ENCODE measurements at places on chromosomes 5 and 9. TPM values are rescaled to one million over a fixed set of nuclear protein-coding genes. Genes with fewer than 3 reads are reported as not detected.

Gene CCDC127
- 3.2 TPM for polyA plus RNA-seq

Gene ABITRAM
- polyA plus RNA-seq = 12.7 TPM

Gene CCDC183
- 0.58 TPM for polyA plus RNA-seq

Gene AK8
- not detected for polyA plus RNA-seq

Gene SLC6A18
- not detected for polyA plus RNA-seq

GRCh38 chr9:120723565-120723964, 9.3 kb upstream of the MEGF9 start:
- no peaks in the 10 kb centered on the region for H3K4me1 ChIP-seq
- H3K36me3 ChIP-seq = no peaks in the 10 kb centered on the region
- no peak overlapping the region for H3K4me3 ChIP-seq
- DNase-seq = no peak
- no peak overlapping the region for H3K27ac ChIP-seq

- DNase-seq = no peak
- H3K27ac ChIP-seq = no peak overlapping the region
- H3K36me3 ChIP-seq = no peaks in the 10 kb centered on the region
- H3K4me3 ChIP-seq = no peak overlapping the region
- H3K27me3 ChIP-seq = peaks cover 3% of the 10 kb centered on the region
Measured at GRCh38 chr5:179954434-179954833, 46.7 kb upstream of the TBC1D9B start.

DNA sequence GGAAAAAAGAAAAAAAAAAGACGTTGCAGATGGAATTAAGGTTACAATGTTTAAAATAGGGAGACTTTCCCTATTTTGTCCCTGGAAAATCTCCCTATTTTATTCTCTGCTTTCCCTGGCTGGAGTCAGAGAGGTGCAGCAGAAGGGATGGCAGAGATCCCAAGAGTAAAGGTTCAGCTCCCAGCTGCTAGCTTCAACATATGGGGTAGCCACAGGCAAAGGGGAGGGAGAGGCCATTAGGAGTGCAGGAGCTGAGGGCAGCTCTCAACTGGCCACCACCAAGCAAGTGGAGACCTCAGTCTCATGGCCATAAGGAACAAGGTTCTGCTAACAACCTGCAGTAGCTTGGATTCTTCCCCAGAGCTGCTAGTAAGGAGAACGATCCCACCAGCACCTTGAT, 367.0 kb upstream of the DAP start:
- no peaks in the 10 kb centered on the region for H3K27me3 ChIP-seq
- DNase-seq = no peak
- H3K4me3 ChIP-seq = no peak overlapping the region
- H3K27ac ChIP-seq = no peak overlapping the region

- H3K4me3 ChIP-seq = no peak overlapping the region
- H3K27me3 ChIP-seq = no peaks in the 10 kb centered on the region
- no peak overlapping the region for H3K27ac ChIP-seq
- no peaks in the 10 kb centered on the region for H3K4me1 ChIP-seq
- H3K36me3 ChIP-seq = peaks cover 18% of the 10 kb centered on the region
Measured at GRCh38 chr9:20981486-20981885, 50.0 kb downstream of the HACD4 start.

DNA sequence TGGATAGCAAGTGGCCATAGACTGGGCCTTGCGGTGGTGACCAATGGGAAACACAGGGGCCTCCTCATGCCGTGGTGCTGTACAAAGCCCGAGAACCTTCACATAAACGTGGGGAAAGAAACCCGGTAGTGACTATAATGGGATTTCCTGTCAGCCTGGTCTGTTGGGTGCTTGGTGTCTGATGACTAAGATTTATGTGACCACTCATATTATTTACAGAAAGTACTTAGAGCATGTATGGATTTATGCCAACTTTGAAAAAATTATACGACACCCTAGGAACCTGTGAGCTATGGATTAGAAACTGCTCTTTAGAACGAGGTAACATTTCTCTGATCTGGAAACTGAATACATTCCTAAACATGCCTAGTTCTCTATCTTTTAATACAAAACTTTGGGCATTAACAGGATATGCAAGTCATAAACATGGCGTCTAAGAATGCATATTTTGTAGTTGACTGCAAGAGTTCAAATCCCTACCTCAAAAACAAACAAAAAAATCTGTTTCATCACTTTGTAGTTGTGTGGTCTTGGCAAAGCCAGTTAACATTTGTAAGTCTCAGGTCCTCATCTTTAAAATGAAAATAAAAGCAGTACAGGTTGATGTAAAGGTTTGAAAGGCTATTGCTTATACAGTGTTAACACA, 85.4 kb downstream of the TMEM167A start:
- no peak for DNase-seq
- no peaks in the 10 kb centered on the region for H3K27me3 ChIP-seq
- no peak overlapping the region for H3K4me3 ChIP-seq
- no peaks in the 10 kb centered on the region for H3K4me1 ChIP-seq
- no peaks in the 10 kb centered on the region for H3K36me3 ChIP-seq

DNA sequence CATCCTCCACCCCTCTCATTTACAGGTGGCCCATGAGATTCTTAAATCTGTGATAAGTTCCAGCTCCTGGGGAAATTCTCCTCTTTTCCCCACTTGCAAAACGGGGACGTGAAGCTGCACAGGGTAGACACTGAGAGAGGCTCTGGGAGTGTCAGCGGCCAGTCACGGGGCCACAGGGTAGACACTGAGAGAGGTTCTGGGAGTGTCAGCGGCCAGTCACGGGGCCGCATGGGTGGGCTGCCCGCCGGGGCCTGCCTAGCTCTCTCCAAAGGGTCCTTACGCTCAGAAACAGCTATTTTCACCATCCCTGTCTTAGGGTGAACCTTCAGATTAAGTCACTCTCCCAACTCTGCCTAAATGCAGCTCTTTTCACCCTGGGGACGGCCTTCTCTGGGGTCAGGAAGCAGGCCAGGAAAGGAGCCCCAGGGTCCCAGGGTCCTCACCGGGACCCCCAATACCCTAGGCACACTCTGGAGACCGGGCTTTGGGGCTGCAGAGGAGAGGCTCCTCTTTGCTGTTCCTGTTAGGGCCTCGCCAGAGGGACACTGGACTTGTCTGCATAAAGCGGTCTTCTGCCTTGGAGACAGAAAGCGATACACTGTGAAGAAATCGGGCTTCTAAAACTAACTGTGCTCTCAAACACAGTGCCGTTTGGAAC, 1.5 kb downstream of the FAM78A start:
- H3K27ac ChIP-seq = peak overlapping the region; percentile 90
- H3K4me3 ChIP-seq = peak overlapping the region; percentile 96
- DNase-seq = no peak
- H3K4me1 ChIP-seq = peaks cover 56% of the 10 kb centered on the region
- no peaks in the 10 kb centered on the region for H3K27me3 ChIP-seq

GRCh38 chr5:130102960-130103359, 198.7 kb downstream of the CHSY3 start:
- no peaks in the 10 kb centered on the region for H3K36me3 ChIP-seq
- no peak overlapping the region for H3K4me3 ChIP-seq
- no peaks in the 10 kb centered on the region for H3K27me3 ChIP-seq
- H3K27ac ChIP-seq = no peak overlapping the region
- H3K4me1 ChIP-seq = no peaks in the 10 kb centered on the region

- H3K27ac ChIP-seq = peak overlapping the region; percentile 61
- peaks cover 64% of the 10 kb centered on the region for H3K4me1 ChIP-seq
- H3K27me3 ChIP-seq = no peaks in the 10 kb centered on the region
- peaks cover 12% of the 10 kb centered on the region for H3K36me3 ChIP-seq
- DNase-seq = no peak
Measured at GRCh38 chr9:127979333-127980059, 1.3 kb downstream of the EEIG1 start.

DNA sequence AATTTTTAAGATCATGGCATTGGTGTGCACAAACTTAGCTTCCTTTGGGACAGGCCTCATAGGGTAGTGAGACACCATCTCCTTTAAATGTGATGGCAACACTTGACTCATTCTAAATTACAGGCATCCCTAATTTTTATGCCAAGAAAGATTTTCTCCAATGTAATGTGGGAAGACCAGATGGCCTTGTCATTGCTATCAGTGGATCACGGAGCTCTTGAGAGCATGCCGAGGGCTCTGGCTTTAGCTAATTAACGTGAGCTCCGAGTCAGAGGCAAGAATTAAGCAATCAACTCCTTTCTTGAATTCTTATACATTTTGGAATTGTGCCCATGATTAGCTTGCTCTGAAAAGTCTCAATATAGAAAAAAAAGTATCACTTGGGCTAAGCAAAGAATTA, 215.8 kb downstream of the LRRC70 start:
- H3K27me3 ChIP-seq = peaks cover 4% of the 10 kb centered on the region
- no peaks in the 10 kb centered on the region for H3K36me3 ChIP-seq
- H3K4me1 ChIP-seq = no peaks in the 10 kb centered on the region
- no peak for DNase-seq

DNA sequence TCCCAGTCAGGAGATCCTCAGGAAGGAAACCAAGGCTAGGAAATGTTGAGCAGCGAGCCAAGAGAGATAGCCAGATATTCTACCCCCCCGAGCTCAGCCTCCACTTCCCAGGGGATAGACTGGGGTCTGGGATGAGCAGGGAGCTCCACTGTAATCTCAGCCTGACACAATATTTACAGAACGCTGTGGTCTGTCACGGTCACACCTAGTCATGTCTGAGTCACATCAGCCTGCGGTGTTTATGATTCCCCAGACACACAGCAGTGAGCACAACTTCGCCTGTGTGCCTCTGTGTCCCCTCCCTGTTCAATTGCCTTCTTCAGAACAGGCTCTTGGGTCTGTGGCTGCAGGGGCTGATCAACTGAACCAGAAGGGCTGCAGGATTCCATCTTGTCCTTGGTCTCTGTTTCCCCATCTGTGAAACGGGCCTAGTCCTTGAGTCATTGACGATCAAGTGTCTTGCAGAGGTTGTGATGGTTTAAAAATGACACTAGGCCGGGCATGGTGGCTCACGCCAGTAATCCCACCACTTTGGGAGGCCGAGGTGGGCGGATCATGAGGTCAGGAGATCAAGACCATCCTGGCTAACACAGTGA, 8.6 kb upstream of the PRRX2 start:
- H3K27ac ChIP-seq = no peak overlapping the region
- H3K27me3 ChIP-seq = no peaks in the 10 kb centered on the region
- H3K4me3 ChIP-seq = no peak overlapping the region
- no peaks in the 10 kb centered on the region for H3K4me1 ChIP-seq

All from CD4-positive, CD25-positive, alpha-beta regulatory T cell (primary cell).